HL-60 (cell line): ENCODE measurements at places on chromosomes 2 and 18.

- no peak for DNase-seq
Measured at GRCh38 chr2:232341061-232341738, 37.4 kb upstream of the ALPP start.

GRCh38 chr2:10170256-10170655 lies 47.7 kb downstream of the RRM2 start:
- no peak for DNase-seq

GRCh38 chr2:98634406-98635092 lies 26.2 kb downstream of the UNC50 start:
- DNase-seq: no peak

- no peak for DNase-seq
Measured at GRCh38 chr2:15940661-15941480, 521 bp downstream of the MYCN start.
